NCI-H1930 (cell line): ENCODE measurements at places on chromosomes 3 and 15.

DNA sequence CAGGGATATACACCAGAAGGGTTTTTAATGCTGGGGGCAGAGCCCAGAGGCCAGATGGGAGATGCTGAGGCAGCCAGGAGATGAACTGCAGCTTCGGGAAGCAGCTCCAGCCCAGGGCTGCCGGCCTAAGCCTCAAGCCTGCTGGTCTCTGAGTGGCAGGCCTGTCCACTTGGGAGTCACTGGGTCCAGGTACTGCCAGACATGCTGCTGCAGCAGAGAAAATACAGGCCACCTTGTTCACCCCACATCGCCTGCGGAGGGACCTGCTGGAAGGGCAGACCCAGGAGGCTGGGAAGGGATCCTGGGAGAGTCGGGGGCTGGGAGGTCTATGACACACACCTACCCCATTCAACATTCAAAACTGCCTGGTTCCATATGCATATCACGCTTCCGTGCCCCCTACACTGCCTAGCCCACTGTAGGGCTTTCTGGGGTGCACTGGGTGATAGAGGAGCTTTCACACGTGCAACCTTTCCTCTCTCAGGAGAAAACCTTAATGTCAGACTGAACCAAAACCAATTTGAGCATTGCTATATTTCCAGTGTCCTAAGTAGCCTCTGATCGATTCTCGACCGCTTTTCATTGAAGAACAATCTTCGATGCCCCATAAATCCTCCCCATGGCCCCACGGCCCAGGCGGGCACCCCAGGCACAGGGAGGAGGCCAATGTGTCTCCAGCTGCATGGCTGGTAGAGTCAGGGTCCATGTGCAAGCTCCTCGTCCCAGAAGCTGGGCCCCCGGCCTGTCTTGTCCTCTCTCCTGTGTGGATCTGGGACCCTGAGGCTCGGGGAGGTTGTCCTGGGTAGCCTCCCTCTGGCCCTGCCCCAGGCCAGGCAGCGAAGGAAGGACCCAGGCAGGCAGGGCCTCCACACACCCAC, 147.4 kb downstream of the ATP10A start:
- no peak for DNase-seq

- no peak for DNase-seq
Observed at GRCh38 chr3:114318295-114318694, 24.5 kb downstream of the TIGIT start.

GRCh38 chr3:39548282-39548681, 80.8 kb downstream of the MOBP start:
- no peak for DNase-seq

DNA sequence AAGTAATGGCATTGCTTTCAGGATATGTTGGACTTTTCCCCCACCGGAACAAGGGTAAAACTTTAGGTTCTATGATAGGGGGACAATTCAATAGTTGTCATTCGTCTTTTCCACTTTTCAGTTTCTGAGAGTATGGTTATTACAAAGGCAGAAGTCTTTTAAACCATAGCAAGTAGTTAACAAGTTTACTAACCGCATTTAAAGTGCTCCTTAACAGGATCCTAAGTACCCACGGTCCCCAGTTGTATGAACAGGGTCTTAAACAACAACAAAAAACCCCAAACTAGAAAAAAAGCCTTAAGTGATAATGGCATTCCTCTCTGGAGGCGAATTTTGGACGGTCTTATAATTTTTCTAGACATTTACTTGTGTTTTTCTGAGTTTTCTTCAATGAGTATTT, 831 bp downstream of the IFT57 start:
- DNase-seq, result no peak

GRCh38 chr3:11335056-11335608, 62.9 kb downstream of the ATG7 start:
- DNase-seq, result no peak

- no peak for DNase-seq
Observed at GRCh38 chr3:53198996-53199395, 38.0 kb downstream of the PRKCD start.

DNA sequence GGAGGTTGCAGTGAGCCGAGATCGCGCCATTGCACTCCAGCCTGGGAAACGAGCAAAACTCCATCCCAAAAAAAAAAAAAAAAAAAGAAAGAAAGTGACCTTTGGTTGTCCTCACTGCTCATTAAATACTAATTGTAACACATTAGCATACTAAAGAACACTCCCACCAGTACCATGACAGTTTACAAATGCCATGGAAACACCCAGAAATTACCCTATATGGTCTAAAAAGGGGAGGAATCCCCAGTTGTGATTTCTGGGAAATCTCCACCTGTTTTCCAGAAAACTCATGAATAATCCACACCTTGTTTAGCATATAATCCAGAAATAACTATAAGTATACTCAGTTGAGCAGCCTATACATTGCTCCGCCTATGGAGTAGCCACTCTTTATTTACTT, 23.5 kb upstream of the INO80 start:
- no peak for DNase-seq

DNA sequence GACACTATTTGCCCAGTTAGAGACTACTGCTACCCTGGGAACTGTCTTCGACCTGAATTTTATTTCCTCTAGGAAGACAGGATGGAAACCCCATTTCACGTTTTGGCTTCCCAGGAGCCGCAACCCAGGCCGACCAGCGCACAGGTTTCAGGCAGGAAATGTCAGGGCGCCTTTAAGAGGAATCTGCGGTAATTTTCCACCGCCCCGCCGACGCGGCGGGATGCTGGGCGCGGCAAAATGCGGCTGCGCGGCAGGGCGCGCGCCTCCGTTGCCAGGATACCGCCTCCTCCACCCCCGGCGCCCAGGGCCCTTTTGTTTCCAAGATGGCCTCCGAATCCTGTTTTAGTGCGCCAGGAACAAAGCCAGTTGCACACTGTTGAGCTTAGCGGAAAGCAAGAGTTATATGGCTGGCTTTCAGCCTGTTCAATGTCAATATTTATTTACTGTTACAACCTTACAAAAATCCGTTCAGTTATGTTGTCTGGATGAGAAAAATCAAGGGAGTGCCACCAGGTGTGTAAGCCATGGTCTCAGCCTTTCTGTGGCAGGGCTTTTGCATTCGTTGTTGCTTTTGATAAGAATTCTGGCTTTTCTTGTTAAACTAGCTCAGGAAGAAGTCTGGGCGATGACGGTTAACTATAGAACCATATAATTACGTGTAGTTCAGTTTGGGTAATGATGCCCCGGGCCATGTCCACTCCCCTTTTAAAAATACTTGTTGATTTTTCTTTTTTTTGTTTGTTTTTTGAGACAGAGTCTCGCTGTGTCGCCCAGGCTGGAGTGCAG, 79.7 kb upstream of the CHD2 start:
- peak; percentile 89 for DNase-seq

GRCh38 chr15:57540736-57541135, 51.0 kb upstream of the MYZAP start:
- DNase-seq, result no peak

- DNase-seq, result no peak
Observed at GRCh38 chr3:195194559-195195206, 76.3 kb downstream of the XXYLT1 start.
